ENCODE measurements at places on chromosomes 5 and 9.

DNA sequence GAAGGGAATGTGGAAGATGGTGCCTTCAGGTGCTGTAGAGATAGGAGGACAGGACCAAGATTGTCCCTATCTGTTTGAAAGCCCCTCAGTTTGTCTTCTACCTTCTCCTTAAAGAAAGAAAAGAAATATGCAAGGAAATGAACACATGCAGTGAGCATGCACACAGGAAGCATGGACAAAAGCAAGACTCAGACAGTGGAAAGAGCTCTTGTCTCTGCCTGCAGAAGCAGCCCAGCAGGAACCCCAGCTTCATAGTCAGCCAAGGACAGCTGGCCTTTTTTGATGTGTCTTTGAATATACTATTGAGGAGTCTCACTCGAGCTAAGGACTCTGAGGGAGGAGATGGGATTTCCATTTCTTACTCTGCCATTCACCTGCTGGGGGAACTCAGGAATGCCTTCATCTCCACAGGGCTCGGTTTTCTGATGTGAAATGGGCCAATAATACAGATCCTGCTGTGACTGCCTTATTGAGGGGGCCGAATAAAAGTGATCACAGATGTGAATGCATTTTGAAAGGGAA lies 132.5 kb upstream of the ADRA1B start:
- DNase-seq: no peak

DNA sequence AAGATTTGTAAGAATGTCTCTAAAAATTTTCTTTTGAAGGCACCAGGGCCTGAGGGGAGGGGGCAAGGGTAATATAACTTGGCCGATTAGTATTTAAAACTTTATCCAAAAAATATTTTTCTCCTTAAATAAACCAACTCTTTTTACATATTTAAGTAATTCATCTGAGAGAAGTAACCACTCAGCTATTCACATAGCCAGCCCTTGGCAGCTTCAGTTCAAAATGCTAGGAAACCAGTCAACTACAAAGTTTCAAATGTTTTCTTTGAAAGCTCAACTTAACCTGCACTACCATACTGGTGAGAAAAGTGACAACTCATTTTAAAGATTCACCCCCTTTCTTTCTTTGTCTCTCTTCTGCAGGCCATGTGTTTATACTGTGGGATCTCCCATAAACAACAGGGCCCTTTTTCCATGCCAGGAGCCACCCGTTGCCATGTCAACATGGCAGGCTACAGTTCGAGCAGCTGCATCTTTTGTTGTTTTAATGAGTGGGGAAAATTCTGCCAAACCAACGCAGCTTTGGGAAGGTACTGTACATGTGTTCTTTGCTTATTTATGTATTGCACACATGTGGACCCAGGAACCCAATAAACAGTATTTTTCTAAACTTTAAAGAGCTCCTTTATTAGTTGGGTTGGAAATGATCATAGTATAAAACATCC lies 46.3 kb downstream of the AOPEP start:
- no peak for DNase-seq

- no peak for DNase-seq
Measured at GRCh38 chr9:113668061-113668460, 204.5 kb downstream of the RGS3 start.

GRCh38 chr5:73125289-73125688 lies 4.9 kb downstream of the TMEM171 start:
- no peak for DNase-seq
